ENCODE measurements at places on chromosomes 12 and 14. TPM values are rescaled to one million over a fixed set of nuclear protein-coding genes. Genes with fewer than 3 reads are reported as not detected.

DNA sequence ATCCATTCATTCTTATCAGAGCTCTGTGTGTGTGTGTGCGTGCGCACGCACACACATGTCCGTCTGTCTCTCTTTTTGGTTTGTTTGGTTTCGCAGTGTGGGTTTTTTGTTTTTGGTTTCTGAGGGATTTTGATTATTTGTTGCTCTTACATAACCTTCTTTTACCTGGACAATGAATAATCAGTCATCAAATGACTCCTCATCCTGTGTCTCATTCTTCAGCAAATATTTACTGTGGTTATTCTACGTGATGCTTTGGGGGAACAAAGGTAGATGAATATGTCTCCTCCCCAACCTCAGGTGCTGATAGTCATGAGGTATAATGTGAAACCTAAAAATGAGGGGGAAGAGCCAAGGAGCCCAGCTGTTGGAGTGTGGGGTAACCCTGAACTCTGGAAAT is 92.4 kb downstream of the SAMD4A start:
- no peak for DNase-seq

The RAPGEF3 gene
- total RNA-seq, result 6.0 TPM

DNA sequence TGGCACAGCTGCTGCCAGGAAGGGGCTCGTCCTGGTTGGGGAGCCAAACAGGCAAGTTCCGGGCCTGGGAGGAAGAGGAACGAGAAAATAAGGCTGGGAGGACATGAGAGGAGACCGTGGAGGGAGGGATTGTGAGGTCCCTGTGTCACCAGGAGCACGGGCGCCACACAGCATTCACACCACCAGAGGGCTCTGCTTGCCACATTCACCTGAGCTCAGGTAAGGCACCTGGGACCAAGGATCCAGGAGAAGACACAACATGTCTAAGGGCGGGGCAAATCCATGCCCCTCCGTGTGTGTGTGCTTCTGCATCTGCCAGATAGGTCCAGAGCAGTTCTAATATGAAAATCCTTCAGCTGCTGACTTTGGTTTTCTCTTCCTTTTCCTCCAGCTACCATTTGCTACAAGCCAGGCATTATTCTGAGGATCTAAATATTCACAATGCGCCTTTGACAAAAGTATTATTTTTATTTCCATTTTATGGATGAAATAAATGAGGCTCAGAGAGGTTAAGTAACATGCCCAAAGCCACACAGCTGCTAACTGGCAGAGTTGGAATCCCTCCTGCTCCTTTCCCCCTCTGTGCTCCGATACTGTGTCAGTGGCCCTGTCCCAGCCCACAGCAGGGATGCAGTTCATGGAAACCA is 14.6 kb downstream of the RAPGEF3 start:
- DNase-seq, result peak; percentile 51

- DNase-seq, result no peak
Measured at GRCh38 chr14:94775091-94775870, 5.4 kb upstream of the GSC start.

The GAS2L3 gene
- total RNA-seq, result 16.4 TPM

- DNase-seq, result no peak
Measured at GRCh38 chr12:122646517-122647217, 56.5 kb downstream of the HCAR2 start.

Measured in umbilical cord (tissue), 2 donors.